ENCODE measurements at places on chromosomes 5 and 9. TPM values are rescaled to one million over a fixed set of nuclear protein-coding genes. Genes with fewer than 3 reads are reported as not detected.

DNA sequence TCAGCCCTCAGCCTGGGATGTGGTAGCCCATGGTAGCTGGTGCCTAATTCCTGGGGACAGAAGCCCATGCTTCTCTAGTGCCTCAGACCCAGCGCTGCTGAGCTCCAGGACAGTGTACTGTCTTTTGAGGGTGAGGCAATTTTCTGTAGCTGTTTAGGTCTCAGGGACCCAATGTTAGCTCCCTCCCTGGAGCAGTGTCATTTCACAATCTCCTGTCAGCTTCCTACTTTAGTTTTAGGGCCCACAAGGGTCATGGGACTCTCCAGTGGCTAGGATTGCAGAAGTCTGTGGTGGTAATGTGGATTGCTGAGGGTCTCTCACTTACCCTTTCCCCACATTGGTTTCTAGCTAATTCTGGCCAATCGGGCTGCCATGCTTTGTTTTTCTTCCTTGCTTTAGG is 67.7 kb upstream of the CCL21 start:
- no peak for DNase-seq

NUTM2F gene
- not detected for total RNA-seq

- no peak for DNase-seq
These were observed 49.0 kb downstream of the NDUFAF2 start for GRCh38 chr5:60993875-60994571.

DNA sequence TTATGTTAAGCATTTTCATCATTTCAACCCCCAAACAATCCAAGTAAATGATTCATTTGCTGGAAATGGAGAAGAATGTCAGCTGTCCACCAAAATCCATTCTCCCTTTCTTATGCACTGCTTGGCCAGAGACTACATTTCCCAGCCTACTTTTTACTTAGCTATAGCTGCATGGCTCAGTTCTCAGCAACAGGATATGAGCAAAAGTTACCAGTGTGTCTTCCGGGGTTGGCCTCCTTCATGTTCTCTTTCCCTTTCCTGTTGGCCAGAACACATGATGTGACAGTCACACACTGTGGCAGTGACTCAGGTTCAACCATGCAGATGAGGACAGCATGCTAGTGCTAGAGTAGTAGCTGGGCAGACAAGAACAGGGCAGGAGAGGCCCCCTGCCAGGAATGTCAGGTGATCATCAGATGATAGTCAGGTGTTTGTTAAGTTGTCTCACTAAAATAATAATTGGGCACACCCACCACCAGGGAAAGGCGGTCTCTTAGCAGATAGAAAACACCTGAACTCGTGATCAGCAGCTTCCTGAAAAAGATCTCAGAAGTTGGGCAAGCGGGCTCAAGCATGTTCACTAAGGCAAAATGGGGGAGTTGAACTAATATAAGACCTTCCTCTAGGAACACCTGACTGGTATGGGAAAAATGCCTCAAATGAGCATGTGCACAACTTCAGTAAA is 12.2 kb downstream of the GPR150 start:
- DNase-seq: no peak
